CD4-positive, alpha-beta memory T cell (primary cell): ENCODE measurements at places on chromosomes 11 and 22.

GRCh38 chr22:40782521-40782920, 36.6 kb downstream of the SLC25A17 start:
- DNase-seq, result no peak

GRCh38 chr11:130299978-130300377, 14.7 kb downstream of the ZBTB44 start:
- no peak for DNase-seq

DNA sequence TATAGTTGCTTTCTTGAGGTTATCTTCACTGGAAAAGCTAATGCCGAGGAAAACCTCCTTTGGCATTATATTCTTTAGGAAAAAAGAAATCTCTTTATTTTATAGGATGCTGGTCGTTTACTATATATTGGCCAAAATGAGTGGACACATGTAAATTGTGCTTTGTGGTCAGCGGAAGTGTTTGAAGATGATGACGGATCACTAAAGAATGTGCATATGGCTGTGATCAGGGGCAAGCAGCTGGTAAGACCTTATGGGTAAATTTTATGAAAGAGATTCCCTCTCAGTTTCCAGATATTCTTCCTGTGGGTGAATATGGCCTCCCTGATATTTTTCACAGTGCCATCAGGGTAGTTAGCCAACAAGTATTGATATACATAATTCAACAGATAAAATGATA, 29.4 kb upstream of the TTC36 start:
- DNase-seq, result no peak

DNA sequence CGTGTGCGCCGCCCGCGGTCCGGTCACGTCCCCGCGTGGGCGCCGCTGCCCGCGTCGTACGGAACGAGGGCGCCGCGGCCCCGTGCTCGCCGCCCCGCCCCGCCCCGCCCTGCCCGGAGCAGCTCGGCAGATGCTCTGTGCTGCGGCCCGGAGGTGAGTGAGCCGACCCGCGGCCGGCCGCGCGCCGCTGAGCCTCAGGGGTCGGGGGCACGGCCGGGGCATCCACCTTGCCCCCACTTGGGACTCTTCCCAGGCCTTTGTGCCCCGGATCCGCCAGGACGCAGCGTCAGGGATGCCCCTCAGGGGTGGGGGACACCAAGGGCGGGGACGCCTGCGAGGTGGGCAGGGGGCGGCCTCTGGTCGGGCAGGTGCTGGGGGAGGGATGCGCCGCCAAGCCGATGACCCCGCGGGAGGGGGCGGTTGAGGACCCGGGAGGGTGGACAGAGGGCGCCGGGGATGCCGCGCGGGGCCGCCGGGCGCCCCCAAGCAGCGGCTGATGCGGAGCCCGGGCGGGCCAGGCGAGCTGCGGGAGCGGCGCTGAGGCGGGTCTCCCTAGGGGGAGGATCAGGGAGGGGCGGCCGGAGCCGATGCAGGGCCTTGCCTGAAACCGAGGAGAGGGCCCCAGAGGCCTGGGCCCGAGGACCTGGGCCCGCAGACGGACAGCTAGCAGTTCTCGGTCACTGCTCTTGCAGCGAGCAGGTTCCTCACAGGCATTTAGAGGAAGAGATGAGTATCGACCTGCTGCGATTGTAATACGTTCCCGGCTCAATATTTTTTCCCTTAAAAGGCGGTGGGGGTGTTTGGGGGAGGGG, at the start of gene GNAZ:
Gene GNAZ (plus strand): TSS at position 102 of the 812 bp plus-strand sequence. CDS start 25,177 bp downstream, outside the sequence.
- DNase-seq, result peak; percentile 10

DNA sequence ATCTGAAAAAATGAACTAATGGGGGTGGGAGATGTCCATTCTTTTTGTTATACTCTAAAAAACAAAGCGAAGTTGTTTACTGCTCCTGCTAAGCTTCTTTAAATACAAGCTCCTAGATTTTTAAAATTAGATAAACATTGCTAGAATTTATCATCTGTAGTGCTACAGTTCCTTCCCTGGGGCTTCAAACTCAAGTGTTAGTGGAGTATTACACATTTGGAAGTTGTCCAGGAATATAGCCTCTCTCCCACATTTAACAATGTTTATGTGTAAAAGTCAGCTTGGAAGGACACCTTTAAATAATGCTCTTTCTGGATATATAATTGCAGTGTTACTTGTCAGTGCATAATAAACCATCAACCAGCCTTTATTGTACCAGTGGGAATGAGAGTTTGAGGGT, 155.5 kb downstream of the SPON1 start:
- no peak for DNase-seq

GRCh38 chr11:35892166-35892565, 51.7 kb upstream of the LDLRAD3 start:
- no peak for DNase-seq

DNA sequence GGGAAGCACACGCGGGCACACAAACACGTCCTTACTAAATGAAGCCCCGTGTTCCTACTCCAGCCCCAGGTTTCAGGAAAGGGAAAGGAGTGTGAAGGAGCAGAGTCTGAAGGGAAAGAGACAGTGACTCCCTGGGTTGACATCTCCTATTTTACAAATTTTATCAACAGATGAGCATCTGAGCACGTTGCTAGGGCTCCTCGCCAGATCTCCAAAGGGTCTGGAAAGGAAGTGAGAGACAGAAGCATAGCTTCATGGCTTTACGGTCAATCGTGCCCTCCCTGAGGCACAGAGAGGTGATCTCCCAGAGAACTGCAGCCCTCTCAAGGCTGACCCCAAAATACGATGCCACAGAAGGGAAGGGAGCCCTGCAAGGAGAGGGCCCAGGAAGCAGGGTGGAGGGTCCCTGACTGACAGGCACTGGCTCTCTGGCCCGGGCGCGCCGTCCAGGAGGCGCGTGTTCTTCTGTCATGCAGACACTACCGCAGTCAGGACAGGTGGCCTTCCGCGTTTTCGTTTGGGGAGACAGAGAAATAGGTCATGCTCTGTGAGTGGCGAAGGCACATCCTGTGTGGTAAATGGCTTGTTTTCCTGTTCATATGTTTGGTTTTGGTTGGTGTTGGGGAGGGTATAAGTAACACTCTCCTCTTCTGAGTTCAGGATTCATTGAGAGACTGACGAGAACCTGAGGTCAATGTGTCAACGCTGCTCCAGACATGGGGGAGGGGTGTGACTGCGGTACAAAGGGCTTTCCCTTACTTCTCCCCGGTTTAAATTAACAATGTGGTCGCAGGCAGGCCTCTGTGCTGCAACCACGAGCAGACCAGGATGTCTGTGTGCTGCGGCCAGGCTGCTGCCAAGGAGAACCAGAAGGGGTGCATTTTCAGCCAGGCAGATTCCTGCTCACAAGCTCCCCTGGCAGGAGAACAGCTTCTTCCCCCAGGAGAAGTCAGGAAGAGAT, 813.3 kb downstream of the OPCML start:
- peak; percentile 57 for DNase-seq
